Activated naive CD4-positive, alpha-beta T cell treated with anti-CD3 and anti-CD28 coated beads, Interleukin-2, amount 50 U/mL, for 16 hours (primary cell): ENCODE measurements at places on chromosomes 1 and 21.

DNA sequence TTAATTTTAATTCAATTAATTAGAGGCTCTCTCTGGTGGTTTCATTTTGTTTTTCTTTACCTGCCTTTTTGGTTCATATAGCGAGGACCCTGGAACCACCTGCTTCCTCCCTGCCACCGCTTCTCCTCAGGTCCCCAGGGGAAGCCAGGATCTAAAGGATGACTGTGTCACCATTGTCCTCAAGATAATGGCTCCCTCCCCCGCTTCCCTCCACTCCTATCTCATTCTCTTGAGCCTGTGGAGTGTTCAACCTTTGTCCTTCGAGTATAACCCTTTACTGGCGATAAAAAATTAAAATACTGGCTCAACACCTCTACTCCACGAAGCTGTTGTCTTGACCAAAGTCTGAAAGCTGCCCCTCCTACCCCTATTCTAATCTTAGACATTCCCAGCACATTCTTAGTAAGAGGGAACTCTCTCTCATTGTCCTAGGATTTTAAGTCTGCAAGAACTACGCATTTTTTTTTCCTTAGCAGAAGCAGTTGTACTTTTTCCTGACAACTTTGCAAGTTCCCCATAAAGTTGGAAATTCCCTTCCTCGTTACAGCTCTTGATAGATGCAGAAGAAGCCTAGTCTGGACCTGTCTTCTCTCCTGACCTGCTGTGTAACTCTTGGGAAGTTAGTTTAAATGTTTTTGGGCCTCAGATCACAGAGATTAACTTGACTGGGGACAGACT, 12.6 kb upstream of the MAPKAPK2 start:
- DNase-seq = no peak

DNA sequence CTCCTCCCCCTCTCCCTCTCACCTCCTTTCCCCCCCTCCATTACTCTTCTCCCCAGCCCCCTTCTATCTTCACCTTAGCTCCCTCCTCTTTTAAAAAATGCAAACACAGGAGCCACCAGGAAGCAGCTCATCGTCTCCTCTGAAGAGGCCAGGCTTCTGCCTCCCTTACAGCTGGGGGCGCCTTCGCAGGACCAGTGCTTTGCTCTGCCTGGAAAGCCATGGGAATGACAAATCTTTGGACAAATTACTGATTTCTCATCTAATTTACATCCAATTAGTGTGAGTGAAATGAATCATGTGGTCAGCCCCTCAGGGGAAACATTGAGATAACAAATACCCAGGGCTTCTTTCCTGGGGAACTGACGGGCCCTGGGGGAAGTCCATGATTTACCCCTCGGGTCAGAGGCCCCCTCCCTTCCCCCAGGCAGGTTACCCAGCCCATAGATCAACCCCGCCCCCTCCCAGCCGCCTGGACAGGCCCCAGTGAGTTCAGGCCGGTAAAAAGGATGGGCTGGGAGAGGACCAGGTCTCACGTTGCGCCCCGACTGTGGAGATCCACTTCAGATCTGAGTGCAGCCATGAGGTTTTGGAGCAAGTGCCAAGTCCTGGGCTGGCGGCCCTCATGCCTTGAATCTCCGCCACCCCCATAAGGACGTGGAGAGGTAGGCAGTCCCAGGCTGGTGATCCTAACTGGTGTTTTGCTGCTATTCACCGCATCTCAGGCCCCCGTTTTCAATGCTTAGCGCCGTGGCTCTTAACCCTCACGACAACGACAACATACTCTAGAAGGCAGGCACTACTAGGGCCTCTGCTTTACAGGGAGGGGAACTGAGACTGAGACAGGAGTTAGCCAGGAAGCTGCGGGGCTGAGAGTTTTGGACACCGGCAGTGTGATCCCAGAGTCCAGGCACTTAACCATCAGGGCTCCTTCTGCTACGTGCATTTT, 300.8 kb downstream of the RRAGC start:
- DNase-seq = no peak

DNA sequence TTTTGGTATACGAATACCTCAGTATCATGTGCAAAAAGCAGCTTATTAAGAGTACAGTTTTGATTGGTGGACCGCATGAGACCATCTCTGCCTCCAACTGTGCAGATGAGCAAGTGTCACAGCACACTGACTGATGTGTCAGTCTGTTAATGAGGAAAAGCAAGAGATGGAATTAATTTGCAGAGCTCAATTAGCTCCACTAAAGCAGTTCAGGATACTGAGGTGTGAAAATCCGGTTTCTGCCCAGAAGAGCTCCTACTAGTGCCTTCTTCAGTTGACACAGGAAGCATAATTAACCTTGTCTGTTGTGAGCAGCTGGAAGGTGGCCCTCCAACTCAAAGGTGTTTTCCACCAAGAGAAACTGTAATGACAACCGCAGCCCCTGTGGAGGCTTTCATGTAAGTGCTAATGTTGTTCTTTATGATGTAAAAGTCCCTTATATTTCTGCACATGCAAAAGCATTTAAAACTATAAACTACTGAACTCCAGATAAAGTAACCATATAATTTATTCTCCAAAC, 44.3 kb downstream of the PCNX2 start:
- DNase-seq = no peak

DNA sequence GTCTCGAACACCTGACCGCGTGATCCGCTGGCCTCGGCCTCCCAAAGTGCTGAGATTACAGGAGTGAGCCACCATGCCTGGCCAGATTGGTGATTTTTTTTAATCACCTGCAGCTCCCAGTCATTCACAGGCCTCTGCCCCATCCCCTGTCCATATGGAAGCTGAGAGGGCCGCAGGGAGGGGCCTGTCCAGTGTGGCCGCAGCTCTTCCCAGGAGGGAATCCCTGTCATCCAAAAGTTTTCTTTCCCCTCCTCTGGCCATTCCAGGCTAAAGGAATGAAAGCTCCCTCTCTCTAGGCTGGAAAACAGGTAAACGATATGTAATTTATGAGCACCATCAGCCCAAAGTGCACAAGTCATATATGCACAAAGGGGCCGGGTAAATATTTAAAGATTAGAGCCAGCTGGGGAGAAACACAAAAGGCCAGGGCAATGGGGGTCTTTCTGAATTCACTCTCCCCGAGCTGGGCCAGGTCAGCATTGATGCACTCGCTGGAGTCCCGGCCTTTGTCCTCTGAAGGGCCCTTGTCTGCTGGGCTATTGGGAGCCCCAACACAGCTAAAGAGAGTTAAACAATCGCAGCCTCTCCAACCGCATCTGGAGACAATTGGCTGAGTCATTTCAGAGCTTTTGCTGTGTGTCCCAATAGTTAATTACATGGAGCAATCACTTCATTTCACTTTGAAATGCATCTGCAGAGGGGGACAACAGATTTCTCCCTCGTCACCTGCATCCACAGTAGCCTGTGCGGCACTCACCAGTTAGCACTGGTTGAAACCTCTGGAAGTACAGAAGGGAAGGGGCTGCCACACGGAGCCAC, 3.8 kb upstream of the HES3 start:
- DNase-seq = no peak
